Osteoblast (primary cell): ENCODE measurements at places on chromosomes 12 and 14. TPM values are rescaled to one million over a fixed set of nuclear protein-coding genes. Genes with fewer than 3 reads are reported as not detected.
A peak's percentile ranks its signal among the peaks of the same experiment; 100 is the strongest.

RNASE4 gene
- total RNA-seq = 18.1 and 24.2 TPM in 2 replicates

DNA sequence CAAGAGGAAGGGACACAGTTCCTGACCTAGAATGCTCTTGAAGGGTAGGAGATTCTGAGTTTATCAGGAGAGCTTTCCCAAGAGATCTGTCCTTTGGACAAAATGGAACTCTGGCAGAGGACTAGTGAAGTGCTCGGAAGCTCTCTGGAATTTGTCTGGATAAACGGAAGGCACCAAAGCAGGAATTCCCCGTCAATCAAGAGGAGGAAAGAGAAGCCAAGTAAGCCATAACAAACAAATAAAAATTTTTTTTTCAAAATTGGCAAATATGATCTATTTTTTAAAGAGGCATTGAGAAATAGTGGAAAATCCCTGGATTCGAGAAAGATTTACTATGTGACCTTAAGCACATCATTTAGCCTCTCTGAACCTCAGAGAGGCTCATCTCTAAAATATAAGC is 99.2 kb downstream of the GRIN2B start:
- no peak for DNase-seq

GRCh38 chr12:104218935-104219334 is 3.4 kb downstream of the TXNRD1 start:
- DNase-seq = peak; percentile 10

MDGA2 gene
- total RNA-seq = not detected in 2 replicates

ADAMTS20 gene
- under 0.01 TPM in 1 of 2 replicates, not detected in the other for total RNA-seq

DNA sequence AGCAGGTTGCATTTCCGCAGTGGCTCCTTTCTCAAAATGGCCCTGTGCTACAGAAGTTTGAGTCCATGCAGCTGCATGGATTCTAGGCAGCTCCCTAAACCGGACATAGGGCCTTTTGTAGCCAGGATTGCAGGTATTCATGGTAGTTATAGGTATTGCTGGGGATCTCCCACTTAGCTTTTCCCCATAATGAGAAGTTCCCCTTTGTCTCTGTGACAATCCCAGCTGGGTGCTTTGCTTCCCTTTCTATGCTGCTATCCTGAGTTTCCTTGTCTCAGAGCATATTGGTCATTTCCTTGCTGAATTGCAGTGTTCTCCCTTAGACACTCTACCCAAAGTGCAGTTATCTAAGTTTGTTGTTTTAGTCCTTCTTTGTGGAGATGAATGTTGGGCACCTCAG is 120.9 kb upstream of the MIS18BP1 start:
- DNase-seq = no peak

ITGA7 gene
- total RNA-seq = 22.4 and 24.8 TPM in 2 replicates

DNA sequence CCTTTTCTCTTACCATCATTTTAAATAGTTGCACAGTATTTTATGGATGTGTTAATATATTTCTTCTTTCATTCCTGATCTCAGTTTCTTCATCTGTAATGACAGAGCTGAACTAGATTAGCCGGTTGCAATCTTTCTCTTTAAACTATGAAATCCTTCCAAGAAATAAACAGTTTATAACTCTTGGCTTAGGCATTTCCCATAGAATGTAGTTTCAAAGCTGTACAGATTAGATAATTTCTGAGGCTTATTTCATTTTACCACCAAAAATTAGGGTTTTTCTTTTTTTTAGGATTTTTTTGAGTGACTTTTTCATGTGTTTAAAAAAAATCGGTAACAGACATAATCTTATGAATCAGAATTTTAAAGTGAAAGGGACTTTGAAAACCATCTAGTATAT is 144.0 kb downstream of the RAD51B start:
- no peak for DNase-seq

DNA sequence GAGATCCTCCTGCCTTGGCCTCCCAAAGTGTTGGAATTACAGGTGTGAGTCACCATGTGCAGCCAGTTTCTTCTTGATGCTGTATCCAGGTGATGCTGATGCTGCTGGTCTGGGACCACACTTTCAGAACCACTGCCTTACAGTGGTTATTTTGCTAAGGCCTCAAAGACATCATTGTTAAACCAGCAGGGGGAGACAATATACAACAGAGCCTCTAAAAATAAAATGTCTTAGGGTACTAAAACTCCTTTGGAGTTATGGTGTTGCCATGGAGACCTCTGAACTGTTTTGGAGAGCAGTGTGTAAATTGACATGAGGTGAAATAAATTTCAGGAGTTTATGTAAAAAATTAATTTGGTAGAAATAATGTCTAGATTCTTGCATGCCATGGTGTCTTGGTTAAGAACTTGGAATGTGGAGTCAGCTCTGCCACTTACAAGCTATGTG is 1.1 kb upstream of the ARG2 start:
- DNase-seq = peak; percentile 89

DNA sequence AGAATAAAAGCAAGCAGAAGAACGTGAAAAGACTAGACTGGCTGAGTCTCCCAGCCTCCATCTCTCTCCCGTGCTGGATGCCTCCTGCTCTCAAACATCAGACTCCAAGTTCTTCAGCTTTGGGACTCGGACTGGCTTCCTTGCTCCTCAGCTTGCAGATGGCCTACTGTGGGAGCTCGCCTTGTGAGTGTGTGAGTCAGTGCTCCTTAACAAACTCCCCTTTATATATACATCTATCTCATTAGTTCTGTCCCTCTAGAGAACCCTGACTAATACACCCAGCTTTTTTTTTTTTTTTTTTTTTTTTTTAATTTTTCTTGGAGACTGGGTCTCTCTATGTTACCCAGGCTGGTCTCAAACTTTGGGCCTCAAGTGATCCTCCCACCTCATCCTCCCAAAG is 46.9 kb downstream of the ACTN1 start:
- DNase-seq = no peak

DNA sequence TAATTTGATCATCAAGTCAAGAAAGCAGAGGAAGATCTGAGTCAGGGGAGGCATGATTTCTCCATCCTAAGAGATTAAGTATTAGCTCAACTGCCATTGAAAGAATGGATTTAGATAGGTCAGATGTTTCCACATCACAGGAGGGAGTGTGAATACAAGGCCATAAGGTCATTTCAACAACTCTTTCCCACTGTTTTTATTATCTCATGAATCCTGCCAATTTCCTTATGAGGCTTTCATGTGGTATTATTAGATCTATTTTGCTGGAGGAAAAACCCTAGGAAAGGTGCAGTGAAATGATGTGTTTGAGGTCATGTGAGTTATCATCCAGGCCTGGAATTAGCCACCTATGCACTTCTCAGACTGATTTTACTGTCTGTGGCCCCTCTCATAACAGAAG is 269.0 kb downstream of the NOVA1 start:
- no peak for DNase-seq

DNA sequence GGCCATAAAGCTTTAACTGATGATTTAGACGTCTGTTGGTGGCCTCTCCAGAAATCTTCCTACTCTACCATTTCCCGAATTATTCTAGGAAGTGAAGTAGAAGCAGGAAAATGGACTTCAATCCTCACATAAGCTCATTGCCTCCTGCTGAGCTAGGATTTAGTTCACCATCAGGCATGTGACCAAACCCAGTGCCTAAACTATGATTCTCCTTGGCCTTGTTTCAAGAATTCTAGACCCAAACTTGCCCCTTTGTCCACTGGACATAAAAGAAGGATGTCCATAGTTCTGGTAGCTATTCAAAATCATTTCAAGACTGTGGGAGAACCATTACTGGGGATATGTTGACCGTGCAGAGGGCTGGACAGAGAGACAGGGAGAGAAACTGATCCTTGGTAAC is 105.8 kb downstream of the C12orf50 start:
- DNase-seq = no peak

PCBP2 gene
- 247 and 293 TPM in 2 replicates for total RNA-seq

DNA sequence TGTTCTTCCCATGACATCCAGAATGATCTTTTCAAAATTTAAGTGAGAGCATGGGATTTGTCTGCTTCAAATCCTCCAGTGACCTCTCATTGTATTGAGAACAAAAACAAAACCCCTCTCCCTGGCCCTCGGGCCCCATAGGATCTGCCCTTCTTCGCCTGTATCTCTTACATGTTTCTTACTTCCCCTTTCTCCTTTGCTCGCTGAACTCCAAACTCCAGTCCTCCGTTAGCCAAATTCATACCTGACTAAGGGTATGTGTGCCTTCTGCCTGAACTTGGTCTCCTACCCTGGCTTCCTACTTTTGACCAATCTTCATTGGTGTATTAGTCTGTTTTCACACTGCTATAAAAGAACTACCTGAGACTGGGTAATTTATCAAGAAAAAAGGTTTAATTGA is 13.2 kb upstream of the TSPAN11 start:
- DNase-seq = peak; percentile 29

- DNase-seq = no peak
These were observed 8.0 kb upstream of the MGP start for GRCh38 chr12:14893506-14894250.

HOXC6 gene
- total RNA-seq = 5.6 and 7.2 TPM in 2 replicates

TCL1B gene
- not detected in 2 replicates for total RNA-seq

DCAF11 gene
- 73.4 and 84.7 TPM in 2 replicates for total RNA-seq

GRCh38 chr12:57476162-57476992 is 3.3 kb downstream of the ARHGAP9 start:
- DNase-seq = peak; percentile 76

GRCh38 chr14:99402950-99403349 is 77.7 kb downstream of the SETD3 start:
- DNase-seq = no peak

- peak; percentile 48 for DNase-seq
These were observed 8.8 kb upstream of the TEX22 start for GRCh38 chr14:105389534-105389933.

GRCh38 chr12:32084017-32084688 is 22.5 kb upstream of the BICD1 start:
- DNase-seq = no peak

- DNase-seq = no peak
These were observed 340.3 kb upstream of the PDE3A start for GRCh38 chr12:20028033-20028432.

DNA sequence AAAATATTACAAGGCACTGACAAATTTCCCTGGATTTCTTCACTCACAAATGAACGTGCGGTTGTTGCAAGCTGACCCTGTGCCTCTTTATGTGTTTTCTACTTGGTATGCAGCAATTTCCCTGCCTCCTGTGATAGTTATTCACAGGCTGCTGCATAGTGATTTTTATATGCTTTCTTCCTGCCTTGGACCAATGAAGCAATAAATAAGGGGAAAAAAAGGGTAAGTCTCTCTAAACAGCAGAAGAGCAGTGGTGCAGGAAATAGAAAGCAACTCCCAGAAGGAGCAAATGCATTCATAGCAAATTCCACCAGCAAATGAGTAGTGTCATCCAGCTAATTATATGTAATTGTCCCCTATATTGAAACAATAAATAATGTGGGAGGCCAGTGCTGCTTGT is 737.9 kb downstream of the GALC start:
- no peak for DNase-seq

- DNase-seq = peak; percentile 90
These were observed 1.3 kb downstream of the NKX2-8 start for GRCh38 chr14:36580856-36581831.

DNA sequence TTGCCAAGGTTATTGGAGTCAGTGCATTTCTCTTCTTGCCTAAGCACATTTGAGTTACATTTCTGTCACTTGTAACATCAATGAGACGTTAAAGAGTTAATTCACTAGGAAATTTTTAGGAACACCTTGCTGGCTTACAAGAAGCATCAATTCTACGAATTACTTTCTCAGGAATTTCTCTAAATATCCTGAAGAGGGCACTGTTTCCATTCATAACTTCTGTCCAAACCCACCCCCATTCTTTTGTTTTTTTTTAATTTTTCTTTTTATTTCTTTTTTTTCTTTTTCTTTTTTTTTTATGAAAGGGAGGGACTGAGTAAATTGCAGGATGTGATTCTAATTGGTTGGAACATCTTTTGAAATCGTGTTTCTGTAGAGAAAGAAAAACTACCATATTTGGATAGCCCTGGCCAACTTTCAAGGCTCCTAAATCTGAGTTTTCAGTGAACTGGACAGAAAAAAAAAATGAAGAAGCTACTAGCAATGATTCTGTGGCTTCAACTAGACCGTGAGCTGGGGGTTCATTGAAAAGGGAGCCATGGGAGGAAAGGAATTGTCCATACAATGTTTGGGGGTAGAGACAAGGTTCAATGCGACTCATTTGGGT is 285.3 kb downstream of the DAD1 start:
- no peak for DNase-seq

SERPINA1 gene
- 0.29 and 1.4 TPM in 2 replicates for total RNA-seq

DNA sequence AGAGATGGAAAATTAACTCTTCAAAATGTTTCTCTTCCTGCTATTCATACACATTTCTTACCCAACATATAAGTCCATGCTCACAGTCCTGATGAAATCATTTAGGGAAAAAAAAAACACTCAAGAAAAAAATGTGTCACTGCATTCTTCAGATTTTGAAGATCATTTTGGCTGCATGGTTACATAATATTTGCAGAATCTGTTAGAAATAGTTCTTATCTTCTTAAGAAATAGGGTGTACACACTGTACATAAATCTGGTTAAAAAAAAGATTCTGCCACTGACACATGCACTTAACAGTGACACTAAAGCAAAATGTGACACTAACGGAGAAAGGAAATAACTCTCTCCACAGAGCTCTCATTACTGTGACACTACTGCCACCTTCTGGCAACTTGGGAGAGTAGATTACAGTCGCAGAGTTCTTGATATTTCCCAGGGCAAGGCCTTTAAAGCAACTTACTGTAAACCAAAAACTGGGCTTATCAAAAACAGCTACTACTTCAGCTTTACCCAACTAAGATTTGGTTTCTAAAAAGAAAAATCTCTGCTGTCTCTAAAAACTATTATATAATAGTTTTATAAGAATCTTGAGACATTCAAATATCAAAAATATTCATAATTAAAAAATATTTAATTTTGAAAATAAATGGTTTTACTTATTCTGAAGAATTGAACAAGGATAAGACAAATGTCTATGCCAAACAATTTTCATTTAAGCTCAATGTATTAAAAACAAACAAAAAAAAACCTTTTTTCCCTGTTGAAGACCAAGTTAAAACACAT is 65.0 kb downstream of the SETD3 start:
- DNase-seq = peak; percentile 93

DNA sequence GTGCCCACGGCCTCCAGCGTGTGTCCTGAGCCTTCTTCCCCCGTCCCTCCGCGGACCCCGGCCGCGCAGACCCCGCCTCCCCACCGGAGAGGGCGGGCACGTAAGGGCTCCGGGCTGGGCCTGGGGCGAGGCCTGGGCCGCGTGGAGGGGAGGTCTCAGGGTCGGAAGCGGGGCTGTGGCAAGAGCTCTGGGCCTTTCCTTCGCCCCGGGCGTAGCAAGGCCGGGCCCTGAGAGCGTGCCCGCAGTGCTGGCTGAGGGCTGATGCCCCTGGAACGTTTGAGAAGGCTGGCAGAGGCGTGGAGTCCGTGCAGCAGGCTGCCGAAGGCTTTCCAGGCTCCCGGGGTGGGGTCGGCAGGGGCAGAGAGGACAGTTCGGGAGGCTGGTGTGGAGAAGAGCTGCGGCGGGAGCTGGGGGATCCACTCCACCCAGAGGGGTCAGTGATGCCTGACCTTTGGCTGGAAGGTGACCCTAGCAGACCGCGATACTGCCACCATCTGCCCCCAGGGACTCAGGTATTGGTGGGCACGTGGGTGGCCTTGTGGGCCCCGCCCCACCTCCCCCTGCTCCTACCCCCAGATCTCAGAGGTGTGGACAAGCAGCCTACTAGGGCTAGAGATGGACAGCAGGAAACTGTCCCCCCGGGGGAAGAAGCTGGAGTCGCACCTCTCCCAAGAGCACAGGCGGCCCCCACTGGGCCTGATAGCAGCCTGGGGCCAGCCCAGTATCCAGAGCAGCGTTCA is 558 bp downstream of the TEX22 start:
- DNase-seq = no peak
